ENCODE measurements at places on chromosomes 12 and 14.
A peak's percentile ranks its signal among the peaks of the same experiment; 100 is the strongest.

DNA sequence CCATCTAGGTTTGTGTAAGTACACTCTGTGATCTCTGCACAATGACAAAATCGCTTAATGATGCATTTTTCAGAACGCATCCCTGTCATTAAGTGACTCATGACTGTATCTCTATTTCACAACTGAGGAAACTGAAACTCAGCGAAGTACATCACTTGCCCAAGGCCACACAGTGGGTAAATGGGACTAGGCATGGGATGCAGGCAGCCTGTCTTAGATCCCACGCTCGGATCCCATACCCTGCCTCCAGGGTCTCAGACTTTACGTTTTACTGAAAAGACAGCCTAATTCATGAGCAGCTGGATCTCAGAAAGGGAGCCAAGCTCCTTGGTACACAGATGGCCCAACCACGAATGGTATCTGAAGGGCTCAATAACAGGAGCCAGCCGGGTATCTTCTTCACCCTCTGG is 2.4 kb upstream of the MLEC start:
- DNase-seq = no peak

GRCh38 chr14:61663312-61663979 is 31.9 kb upstream of the HIF1A start:
- DNase-seq = no peak

DNA sequence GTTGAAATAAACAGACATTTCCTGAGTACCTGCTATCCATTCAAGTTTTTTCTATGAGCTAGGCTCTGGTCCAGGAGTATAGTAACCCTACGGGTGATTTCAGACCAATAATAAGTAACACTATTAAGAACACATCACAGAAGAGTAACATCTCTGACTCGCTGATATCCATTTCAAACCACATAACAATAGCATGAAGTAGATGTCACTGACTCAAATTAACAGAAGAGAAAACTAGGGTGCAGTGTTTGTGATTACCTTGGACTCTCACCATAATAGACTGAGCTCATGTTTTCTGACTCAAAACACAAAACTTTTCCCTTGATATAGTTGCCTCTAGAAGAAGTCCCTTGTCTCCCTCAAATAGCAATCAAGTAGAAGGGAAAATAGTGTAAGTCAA is 423.0 kb downstream of the DIO2 start:
- no peak for DNase-seq

GRCh38 chr14:24241829-24242443 is 487 bp downstream of the TINF2 start:
- peak; percentile 85 for DNase-seq

GRCh38 chr12:90163975-90164374 is 455.3 kb upstream of the ATP2B1 start:
- DNase-seq = no peak

- no peak for DNase-seq
Observed at GRCh38 chr12:90858252-90858651, 96.7 kb downstream of the CCER1 start.

DNA sequence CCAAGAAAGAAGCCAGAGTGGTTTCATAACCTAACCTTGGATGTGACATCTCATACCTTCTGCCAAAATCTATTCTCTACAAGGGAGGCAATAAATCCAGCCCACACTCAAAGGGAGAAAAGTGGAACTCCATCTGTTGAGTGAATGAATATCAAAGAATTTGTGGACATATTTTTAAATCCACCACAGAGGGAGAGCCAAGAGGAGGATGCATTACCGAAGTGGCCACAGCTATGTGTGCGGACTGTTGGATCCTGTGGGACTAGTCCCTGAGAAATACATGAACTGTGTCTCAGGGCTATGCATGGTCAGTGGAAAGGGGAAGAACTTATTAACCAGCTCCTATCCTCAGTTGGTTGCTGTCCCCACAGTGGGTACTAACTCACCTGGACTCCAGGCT is 273.9 kb downstream of the NUAK1 start:
- DNase-seq = no peak

GRCh38 chr14:103033681-103034096 is 23.7 kb downstream of the CDC42BPB start:
- no peak for DNase-seq

DNA sequence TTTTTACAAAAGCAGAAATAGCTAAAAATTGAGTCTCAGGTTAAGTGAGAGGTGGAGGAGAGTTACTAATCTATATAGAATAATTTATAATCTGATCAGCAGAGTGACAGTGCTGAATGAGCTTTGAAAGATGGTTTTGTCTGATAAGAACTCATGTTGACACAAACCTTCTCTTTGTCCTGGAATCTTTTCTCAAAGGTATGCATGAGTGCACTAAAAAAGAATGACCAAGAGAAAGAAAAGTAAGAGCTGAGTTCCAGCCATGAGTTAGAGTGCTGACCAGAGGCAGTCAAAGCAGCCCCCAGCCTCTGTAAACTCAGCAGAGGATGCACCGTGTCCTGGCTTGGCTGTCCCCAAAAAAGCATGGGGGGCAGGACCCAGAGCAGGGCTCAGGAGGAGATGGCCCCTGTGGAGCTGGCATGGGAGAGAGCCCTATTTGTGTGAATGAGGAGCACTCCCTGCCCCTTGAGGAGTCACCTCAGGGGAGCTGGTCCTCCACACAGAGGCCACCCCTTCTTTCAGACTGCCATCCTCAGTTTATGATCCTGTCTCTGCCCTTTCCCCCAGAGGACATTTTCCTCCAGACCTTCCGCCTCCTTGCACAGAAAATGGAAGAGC is 129.8 kb downstream of the SEC23A start:
- DNase-seq = no peak

- no peak for DNase-seq
Observed at GRCh38 chr14:27528328-27528727, 930.5 kb upstream of the NOVA1 start.

GRCh38 chr12:94817695-94818075 is 167.3 kb upstream of the TMCC3 start:
- DNase-seq = no peak

GRCh38 chr14:104686624-104687517 is 2.5 kb upstream of the INF2 start:
- DNase-seq = no peak

GRCh38 chr14:61553730-61554641 is 141.3 kb upstream of the HIF1A start:
- DNase-seq = no peak

DNA sequence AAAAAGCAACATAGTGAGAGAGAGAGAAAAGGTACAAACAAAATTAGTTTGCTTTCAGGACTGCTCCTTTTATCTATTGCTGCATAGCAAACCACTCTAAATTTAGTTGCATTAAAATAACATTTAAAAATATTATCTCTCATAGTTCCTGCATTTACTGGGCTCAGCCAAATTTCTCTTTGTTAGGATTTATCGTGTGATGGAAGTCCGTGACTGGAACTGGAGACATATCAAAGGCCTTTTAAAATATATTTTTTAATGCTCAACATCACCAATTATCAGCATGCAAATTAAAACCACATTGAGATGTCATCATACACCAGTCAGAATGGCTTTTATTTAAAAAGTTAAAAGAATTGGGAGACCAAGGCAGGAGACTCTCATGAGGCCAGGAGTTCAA is 107.6 kb upstream of the SYT1 start:
- DNase-seq = no peak

GRCh38 chr14:51548187-51548586 is 103.5 kb upstream of the FRMD6 start:
- DNase-seq = no peak

DNA sequence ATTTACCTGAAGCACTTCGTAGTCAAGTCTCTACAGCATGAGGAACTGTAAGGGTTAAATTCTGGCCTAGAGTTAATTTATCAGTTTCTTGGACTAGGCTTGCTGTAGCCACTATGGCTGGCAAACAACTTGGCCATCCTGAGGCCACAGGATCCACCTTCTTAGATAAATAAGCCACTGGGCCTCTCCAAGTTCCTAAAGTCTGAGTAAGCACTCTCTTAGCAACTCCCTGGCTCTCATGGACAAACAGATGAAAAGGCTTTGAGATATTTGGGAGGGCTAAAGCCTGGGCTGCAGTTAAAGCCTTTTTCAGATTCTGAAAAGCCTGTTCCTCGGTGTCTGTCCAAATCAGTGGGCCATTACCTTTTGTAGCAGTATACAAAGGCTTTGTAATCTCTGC is 675.0 kb downstream of the TMEM121 start:
- no peak for DNase-seq

DNA sequence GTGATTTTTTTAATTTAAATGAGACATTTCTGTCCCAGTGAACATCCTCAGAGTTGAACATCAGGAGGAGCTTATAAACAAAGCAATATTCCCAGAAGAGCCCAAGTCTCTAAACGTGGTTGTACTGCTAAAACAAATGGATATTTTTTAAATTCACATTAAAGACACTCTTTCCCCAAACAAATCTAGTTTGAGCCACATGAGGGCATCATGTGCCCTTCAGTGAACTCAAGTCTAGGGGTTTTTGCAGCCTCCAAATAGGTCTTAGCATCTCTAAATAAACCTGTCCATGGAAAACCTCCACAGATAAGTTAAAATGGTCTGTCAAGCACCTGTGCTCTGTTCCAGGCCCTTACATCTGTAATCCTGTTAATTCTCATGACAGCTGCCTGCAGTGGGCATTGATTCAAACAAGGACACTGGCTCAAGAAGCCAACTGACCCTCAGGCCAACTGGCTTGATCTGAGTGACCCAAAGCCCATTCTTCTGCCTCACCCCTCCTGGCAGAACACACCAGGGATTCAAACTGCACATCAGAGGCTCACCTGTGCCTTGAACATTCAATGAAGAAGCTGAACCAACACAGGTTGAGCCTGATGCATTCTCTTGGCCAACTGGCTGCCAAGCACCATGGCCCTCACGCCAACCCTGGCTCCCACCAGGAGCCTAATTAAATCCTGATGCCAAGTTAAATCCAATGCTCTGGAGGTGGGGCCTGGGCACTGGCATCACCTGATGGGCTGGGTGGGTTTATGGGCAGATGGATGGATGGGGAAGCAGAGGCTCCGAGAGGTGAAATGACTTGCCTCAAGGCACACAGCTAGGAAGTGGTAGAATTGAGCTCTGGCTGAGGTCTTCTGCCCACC is 8.6 kb downstream of the ISCU start:
- no peak for DNase-seq

DNA sequence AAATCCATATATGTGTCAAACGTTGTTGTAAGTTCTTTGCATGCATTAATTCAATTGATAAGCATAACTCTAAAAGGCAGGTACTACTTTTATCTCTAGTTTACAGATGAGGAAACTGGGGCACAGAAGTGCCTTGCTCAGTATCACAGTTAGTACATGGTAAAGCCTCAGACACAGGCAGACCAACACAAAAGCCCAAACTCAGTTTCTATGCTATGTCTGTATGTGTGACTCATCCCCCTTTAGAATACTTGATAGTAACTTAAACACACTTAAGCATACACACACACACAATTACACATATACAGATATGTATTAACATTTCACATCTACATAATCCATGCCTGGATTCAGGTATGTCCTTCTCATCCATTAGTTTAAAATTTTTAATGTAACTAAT is 88.0 kb downstream of the EPS8 start:
- DNase-seq = no peak

- no peak for DNase-seq
Observed at GRCh38 chr12:90274407-90274806, 565.8 kb upstream of the ATP2B1 start.

- no peak for DNase-seq
Observed at GRCh38 chr14:52089218-52089617, 20.4 kb upstream of the NID2 start.

GRCh38 chr12:15157269-15157671 is 63.9 kb downstream of the RERG start:
- DNase-seq = no peak

GRCh38 chr14:75018694-75019093 is 16.0 kb downstream of the EIF2B2 start:
- DNase-seq = no peak

GRCh38 chr12:52895726-52896189 is 9.1 kb downstream of the KRT8 start:
- DNase-seq = no peak

DNA sequence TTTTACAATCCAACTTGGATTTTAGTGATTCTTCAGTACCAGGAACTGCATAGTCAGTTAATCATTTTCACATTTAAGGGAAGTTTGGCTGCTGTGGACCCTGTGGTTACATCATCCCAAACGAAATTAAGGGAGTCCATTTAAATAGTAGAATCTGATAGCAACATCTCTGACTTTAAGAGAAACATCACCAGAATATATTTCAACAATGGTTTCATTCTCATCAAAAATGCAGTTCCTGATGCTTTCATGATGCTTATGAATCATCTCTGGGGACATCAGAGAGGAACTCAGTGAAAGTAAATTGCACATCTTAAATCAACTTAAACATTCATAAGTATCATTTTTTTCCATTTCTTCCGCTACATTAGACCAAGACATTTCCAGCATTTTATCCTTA is 1170.7 kb downstream of the FSCB start:
- no peak for DNase-seq

- DNase-seq = no peak
Observed at GRCh38 chr14:36967892-36968555, 204.4 kb downstream of the SLC25A21 start.

DNA sequence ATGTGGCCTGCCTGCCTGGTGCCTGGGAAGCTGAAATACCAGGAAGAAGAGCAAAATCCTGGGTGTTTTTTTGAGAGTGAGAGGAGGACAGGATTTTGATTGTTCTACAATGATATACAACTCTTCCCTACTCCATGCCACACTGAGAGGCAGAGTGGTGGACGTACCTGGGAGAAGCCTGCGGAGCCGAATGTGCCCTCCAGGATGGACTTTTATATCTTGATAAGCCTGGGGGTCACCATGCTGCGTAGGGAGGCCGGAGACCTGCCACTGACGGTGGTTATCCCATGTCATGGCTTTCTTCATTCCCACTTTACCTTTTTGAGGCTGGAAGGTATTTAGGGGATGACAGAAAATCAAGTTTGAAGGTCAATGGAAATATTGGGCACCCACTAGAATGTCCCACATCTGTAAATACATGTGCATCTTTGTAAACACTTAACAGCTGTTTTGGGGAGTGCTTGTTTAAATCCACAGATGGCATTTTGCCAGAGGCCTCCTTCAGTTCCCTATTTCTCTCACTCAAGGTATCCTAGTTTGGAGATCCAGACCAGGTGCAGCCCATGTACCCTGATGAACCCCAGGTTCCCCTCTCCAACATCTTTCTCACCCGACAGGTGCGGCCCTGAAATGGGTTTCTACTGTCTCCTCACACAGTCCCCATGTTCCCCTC is 1.1 kb upstream of the GLT1D1 start:
- DNase-seq = no peak

GRCh38 chr12:11793921-11794710 is 144.6 kb downstream of the ETV6 start:
- no peak for DNase-seq

DNA sequence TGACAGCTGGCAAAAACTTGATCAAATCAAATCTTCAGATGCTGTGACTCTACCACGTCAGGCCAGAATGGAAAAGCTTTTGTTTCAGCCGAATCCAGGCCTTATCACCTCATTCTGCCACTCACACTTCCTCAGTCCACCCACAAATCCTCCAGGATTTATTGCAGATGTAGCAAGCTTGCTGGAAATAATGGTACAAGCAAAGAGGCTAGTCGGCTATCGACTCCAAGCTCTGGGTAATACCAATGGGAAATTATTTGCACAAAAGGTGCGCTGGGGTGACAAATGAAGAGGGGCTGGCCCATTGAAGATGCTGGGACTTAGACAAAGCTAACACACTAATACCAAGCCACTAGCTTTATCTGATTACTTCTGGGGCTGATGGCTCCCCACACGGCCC is 250.5 kb downstream of the ASCL1 start:
- DNase-seq = no peak
